NT2/D1 (cell line): ENCODE measurements at places on chromosomes 16 and 17.

- DNase-seq: no peak
Observed at GRCh38 chr17:41835214-41835799, 725 bp downstream of the NT5C3B start.

- DNase-seq: no peak
Observed at GRCh38 chr17:27793168-27793905, 7.0 kb downstream of the NOS2 start.

GRCh38 chr17:68377771-68378267, 79.5 kb downstream of the WIPI1 start:
- peak; percentile 8 for DNase-seq

GRCh38 chr17:7992516-7992915, 9.9 kb upstream of the GUCY2D start:
- DNase-seq: no peak

GRCh38 chr17:70655176-70655958, 486.0 kb downstream of the KCNJ2 start:
- no peak for DNase-seq

DNA sequence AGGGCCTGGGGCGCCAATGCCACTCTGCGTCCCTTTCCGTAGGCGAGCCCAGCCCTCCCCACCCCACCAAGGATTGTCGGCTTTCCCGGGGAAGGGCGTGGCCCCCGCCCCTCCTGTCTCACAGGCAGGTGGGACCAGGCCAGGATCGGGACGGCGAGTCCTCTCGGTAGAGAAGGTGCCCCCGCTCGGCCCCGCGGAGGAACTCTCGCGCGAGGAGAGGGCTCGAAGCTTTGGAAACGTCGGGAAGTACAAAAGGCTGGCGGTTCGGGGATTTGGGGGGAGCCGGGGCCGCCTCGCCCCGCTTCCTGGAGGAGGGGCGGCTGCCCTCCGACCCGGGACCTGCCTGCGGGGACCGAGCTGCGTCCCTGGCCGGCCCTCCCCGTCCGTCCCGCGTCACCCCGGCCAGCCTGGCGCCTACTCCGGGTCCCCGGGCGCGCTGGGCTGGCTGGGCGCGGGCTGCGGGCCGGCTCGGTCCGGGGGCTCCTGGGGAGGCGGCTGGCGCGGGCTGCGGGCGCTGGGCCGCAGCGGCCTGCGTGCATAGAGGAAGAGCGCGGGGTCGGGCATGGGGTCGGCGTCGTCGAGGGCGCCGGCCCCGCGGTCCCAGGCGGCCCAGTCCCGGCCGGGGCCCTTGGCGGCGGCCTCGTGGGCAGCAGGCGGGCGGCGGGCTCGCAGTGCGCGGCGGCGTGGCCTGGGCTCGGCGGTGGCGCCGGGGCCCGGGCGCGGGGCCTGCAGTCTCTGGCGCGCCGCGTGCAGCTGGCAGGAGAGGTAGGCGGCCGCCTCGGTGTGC, 12.6 kb upstream of the CLUH start:
- no peak for DNase-seq

DNA sequence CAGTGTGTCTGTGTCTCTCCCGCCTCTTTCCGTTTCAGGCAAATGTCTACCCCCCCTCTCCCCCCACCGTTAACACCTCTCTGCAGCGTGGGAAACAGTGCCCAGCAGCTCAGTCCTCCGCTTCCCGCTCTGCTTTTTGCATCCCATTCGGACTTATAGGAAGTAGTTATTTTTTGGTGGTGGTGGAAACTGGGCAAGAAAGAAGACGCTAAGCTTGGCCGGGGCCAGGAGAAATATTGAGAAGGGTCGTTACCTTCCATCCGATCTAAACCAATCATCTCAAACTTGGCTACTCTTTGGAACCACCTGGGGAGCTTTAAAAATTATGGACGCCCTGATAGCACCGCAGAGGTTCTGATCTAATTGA, 499 bp upstream of the HLF start:
- DNase-seq: no peak
